ENCODE measurements at places on chromosomes 2 and 18. TPM values are rescaled to one million over a fixed set of nuclear protein-coding genes. Genes with fewer than 3 reads are reported as not detected.
A peak's percentile ranks its signal among the peaks of the same experiment; 100 is the strongest.

CPLX4 gene
- total RNA-seq: not detected

DNA sequence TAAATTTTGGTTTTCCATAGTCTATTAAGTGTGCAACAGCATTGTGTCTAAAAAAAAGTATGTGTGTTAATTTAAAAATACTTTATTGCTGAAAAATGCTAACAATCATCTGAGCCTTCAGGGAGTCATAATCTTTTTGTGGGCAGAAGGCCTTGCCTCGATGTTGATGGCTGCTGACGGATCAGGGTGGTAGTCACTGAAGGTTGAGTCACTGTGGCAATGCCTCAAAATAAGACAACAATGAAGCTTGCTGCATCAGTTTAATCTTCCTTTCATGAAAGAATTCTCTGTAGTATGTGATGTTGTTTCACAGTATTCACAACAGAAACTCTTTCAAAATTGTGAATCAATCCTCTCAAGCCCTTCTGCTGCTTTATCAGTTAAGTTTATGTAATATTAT lies 31.3 kb downstream of the HDHD2 start:
- peaks cover 27% of the 10 kb centered on the region for H3K4me1 ChIP-seq
- no peak overlapping the region for H3K27ac ChIP-seq
- no peak for DNase-seq
- no peak overlapping the region for H3K4me3 ChIP-seq
- no peaks in the 10 kb centered on the region for H3K36me3 ChIP-seq

DNA sequence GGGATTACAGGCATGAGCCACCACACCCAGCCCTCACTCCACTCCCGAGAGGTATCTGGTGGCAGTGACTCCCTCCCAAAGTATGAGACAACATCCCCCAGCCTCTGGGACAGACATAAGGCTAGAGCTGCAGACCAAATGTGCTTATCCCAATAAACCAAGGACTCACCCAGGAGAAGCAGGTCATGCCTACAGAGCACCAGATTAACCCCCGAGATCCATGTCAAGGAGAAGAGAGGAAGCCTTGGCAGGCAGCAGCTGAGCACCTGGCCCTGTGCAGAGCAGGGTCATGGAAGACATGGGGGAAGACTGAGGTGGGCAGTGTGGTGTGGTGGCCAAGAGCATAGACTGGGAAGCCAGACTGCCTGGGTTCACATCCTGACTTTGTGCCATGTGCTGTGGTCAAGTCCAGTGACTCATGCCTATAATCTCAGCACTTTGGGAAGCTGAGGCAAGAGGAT lies 7.2 kb downstream of the RAB11FIP5 start:
- H3K27me3 ChIP-seq: no peaks in the 10 kb centered on the region
- H3K4me3 ChIP-seq: no peak overlapping the region
- peaks cover 32% of the 10 kb centered on the region for H3K4me1 ChIP-seq
- no peak for DNase-seq

DNA sequence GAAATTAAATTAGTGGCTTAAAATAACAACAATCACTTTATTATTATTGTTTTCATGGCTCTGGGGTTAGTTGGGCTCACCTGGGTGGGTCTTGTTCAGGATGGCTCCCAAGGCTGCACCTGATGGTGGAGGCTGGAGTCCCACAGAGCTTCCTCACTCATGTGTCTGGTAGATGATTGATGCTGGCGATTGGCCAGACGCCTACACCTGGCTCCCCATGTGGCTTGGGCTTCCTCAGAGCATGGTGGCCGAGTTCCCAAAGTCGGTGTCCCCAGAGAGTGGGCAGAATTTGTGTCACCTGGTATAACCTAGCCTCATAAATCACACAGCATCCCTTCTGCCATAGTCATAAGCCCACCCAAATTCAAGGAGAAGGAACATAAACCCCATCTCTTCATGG lies 18.2 kb downstream of the DBI start:
- no peaks in the 10 kb centered on the region for H3K36me3 ChIP-seq
- H3K27me3 ChIP-seq: no peaks in the 10 kb centered on the region
- H3K4me3 ChIP-seq: no peak overlapping the region
- peaks cover 46% of the 10 kb centered on the region for H3K4me1 ChIP-seq

ATF2 gene
- 24.6 TPM for total RNA-seq

DNA sequence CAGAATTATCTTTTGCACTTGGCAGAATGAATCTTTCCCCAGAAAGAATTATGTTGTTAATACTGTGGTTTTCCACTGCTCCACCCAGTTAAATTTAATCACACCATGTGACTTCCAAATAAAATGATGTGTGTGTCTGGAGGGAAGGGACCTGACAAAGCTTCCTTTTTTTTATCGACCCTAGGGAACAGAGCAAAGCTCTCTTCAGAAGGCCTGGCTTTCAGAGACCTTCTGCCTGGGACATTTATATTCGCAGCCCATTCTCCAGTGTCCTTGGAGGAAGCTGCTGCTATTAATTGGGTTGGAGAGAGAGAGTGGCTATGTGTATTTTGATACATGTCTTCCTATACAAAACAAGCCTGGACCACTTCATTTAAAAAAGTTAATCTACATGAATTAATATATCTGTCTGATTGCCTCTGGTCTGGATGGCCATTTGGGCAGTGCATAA lies 233.7 kb downstream of the PRKCE start:
- H3K4me1 ChIP-seq: peaks cover 39% of the 10 kb centered on the region
- H3K27me3 ChIP-seq: no peaks in the 10 kb centered on the region
- H3K4me3 ChIP-seq: no peak overlapping the region
- no peak for DNase-seq
- no peak overlapping the region for H3K27ac ChIP-seq

OTOS gene
- not detected for total RNA-seq

BBS5 gene
- total RNA-seq: 8.2 TPM

GRCh38 chr18:23115683-23116096 lies 19.6 kb upstream of the CABLES1 start:
- no peak for DNase-seq
- H3K36me3 ChIP-seq: no peaks in the 10 kb centered on the region
- H3K27ac ChIP-seq: peak overlapping the region; percentile 66

- peaks cover 11% of the 10 kb centered on the region for H3K4me1 ChIP-seq
- H3K36me3 ChIP-seq: no peaks in the 10 kb centered on the region
- H3K27me3 ChIP-seq: no peaks in the 10 kb centered on the region
- H3K4me3 ChIP-seq: no peak overlapping the region
Observed at GRCh38 chr2:45368792-45369191, 242.3 kb downstream of the SRBD1 start.

DQX1 gene
- total RNA-seq: 2.0 TPM

- H3K27me3 ChIP-seq: no peaks in the 10 kb centered on the region
- H3K4me1 ChIP-seq: peaks cover 23% of the 10 kb centered on the region
- H3K27ac ChIP-seq: no peak overlapping the region
- peak; percentile 48 for DNase-seq
Observed at GRCh38 chr2:128594953-128595677, 276.4 kb upstream of the HS6ST1 start.

GRCh38 chr18:27298214-27298804 lies 113.2 kb upstream of the CHST9 start:
- no peak overlapping the region for H3K4me3 ChIP-seq
- H3K4me1 ChIP-seq: no peaks in the 10 kb centered on the region
- H3K27ac ChIP-seq: no peak overlapping the region
- no peak for DNase-seq
- no peaks in the 10 kb centered on the region for H3K36me3 ChIP-seq
